ENCODE measurements at places on chromosomes 16 and 17. TPM values are rescaled to one million over a fixed set of nuclear protein-coding genes. Genes with fewer than 3 reads are reported as not detected.

The HS3ST3B1 gene
- 0.94 TPM for total RNA-seq

The CDRT15 gene
- not detected for total RNA-seq

The TMIGD1 gene
- not detected for total RNA-seq

The OR4D1 gene
- not detected for total RNA-seq

The KRT31 gene
- total RNA-seq = 0.94 TPM

The KRT15 gene
- total RNA-seq = not detected

The GPR142 gene
- total RNA-seq = not detected

The KRTAP4-3 gene
- not detected for total RNA-seq

The IL34 gene
- 2.8 TPM for total RNA-seq
